ENCODE measurements at places on chromosomes 5 and 9. TPM values are rescaled to one million over a fixed set of nuclear protein-coding genes. Genes with fewer than 3 reads are reported as not detected.

DNA sequence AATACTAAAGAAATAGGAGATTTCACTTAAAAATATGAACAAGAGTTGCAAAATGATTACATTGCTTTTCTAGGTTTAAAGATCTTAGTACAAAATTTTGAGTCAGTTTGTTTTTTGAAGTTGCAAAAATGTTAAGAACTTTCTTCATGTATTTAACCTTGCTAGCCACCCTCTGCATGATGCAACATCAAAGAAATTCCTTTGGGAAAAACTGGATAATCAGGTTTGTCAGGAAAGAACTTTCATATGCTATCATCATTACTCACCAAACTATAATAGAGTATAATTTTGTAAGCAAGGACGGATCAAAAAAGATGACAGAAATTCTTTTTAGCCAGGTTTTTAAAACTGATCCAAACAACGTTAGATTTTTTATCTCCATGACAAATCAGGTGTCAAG lies 116.9 kb upstream of the MRPS30 start:
- H3K36me3 ChIP-seq = no peaks in the 10 kb centered on the region
- peak; percentile 3 for DNase-seq
- H3K4me3 ChIP-seq = no peak overlapping the region

DNA sequence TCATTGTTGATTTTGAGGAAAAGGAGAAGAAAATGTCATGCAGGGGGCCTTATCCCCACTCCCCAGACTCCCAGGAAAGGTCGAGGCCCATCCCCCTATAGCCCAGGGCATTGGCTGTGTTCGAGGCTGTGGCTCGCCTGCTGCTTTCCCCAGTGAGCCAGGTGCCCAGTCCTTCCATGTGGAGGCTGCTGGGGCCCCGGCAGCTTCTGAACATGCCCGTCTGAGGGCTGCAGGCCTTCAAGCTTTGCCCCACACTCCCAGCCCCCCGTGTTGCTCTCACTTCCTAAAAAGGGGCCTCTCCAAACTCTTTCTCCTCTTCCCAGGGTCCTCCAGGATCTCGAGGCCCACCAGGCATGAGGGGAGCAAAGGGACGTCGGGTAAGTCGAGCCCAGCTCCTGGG lies 64.7 kb upstream of the ORM1 start:
- peaks cover 23% of the 10 kb centered on the region for H3K27me3 ChIP-seq
- H3K36me3 ChIP-seq = no peaks in the 10 kb centered on the region
- DNase-seq = no peak
- no peak overlapping the region for H3K4me3 ChIP-seq
- no peaks in the 10 kb centered on the region for H3K4me1 ChIP-seq
- H3K27ac ChIP-seq = no peak overlapping the region

GRCh38 chr9:109448223-109448622 lies 49.9 kb downstream of the PTPN3 start:
- peak overlapping the region; percentile 8 for H3K27ac ChIP-seq
- H3K36me3 ChIP-seq = peaks cover 16% of the 10 kb centered on the region
- H3K4me1 ChIP-seq = peaks cover 28% of the 10 kb centered on the region
- no peaks in the 10 kb centered on the region for H3K27me3 ChIP-seq
- no peak overlapping the region for H3K4me3 ChIP-seq
- no peak for DNase-seq

Gene CCNH
- 51.5 TPM for total RNA-seq

Gene PCDHB12
- total RNA-seq = 2.3 TPM

- H3K36me3 ChIP-seq = peaks cover 18% of the 10 kb centered on the region
- no peak overlapping the region for H3K4me3 ChIP-seq
- H3K27ac ChIP-seq = no peak overlapping the region
Observed at GRCh38 chr5:131605086-131605485, 29.9 kb downstream of the RAPGEF6 start.

- H3K27me3 ChIP-seq = no peaks in the 10 kb centered on the region
- H3K36me3 ChIP-seq = peaks cover 4% of the 10 kb centered on the region
- H3K27ac ChIP-seq = peak overlapping the region; percentile 75
- no peak overlapping the region for H3K4me3 ChIP-seq
- DNase-seq = peak; percentile 94
Observed at GRCh38 chr5:148186248-148187003, 16.4 kb upstream of the SPINK6 start.

Gene GARNL3
- 4.9 TPM for total RNA-seq

DNA sequence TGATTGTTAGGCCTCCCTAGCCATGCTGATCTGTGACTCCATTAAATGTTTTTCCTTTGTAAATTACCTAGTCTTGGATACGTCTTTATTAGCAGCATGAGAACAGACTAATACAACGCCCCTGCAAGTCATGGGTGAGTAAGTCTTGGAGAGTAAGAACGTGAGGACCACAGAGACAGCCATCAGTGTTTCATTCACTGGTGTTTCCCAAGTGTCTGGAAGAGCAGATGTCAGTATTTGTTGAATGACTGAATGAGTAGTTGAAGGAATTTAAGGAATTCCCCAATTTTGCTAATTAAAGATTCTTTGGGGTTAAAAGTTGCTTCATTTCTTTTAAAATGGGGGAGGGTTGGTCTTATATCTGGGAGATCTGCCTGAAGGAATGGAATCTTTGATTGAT lies 178.8 kb downstream of the TRIO start:
- H3K36me3 ChIP-seq = peaks cover 45% of the 10 kb centered on the region
- H3K4me1 ChIP-seq = peaks cover 4% of the 10 kb centered on the region
- no peak overlapping the region for H3K4me3 ChIP-seq
- no peak for DNase-seq

Gene FAM169A
- total RNA-seq = 13.5 TPM

DNA sequence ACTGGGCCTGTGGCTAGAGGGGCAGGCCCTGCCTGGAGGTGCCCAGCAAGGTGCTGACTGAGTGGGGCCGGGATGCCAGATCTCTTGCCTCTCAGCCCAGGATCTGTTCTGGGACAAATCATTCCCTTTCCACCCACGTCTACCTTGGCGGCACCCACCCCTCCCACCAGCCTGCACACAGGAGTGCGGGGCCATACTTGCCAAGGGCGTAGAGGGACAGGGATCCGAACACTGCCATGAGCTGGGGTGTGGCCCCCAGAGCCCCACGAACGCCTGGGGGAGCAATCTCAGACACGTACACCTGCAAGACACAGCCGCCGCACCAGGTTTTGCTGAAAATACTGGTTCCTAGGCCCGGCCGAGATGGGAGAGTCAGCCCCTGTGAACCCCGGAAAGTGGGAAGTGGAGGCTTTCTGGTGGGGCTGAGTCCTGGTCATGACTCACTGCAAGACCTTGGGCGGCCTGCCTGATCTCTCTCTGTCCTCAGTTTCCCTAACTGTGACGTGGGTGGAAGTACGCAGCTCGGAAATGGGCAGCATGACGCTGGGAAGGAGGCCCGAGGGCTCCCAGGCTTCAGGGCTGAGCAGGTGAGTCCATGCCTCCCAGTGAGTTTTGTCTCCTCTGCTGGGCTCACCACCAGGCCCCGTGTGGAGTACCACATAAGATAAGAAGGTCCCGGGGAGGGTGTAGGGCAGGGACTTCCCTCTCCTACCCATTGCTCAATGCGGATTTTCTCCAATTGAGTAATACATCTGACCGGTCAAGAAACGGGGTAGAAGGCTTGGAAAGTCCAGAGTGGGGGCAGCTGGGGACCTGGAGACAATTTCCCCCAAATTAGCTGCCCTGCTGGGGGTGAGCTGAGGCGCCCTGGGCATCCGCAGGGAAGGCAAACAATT lies 2.6 kb downstream of the SLC2A6 start:
- H3K27me3 ChIP-seq = no peaks in the 10 kb centered on the region
- H3K27ac ChIP-seq = no peak overlapping the region
- H3K36me3 ChIP-seq = peaks cover 6% of the 10 kb centered on the region
- peak; percentile 35 for DNase-seq
- H3K4me1 ChIP-seq = no peaks in the 10 kb centered on the region
- no peak overlapping the region for H3K4me3 ChIP-seq

DNA sequence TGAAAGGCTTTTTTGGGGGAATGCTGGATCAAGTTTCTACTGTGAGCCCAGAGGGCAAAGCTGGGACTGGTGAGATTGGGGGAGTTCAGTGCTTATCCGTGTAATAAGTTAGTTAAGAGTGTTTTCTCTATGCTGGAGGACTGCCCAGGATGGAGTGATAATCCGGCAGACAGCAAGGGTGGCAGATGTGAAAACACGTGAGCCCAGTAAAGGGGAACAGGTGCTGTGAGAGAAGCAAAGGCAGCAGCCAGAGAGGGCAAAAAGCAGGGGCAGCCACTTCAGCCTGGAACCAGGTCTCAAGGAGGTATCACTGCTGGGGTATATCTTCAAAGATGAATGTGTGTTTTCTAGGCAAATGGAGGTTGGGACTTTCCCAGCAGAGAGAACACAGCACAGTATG lies 53.9 kb downstream of the GALNT10 start:
- H3K4me1 ChIP-seq = peaks cover 8% of the 10 kb centered on the region
- peaks cover 6% of the 10 kb centered on the region for H3K36me3 ChIP-seq
- no peak overlapping the region for H3K4me3 ChIP-seq
- DNase-seq = no peak
- no peak overlapping the region for H3K27ac ChIP-seq

DNA sequence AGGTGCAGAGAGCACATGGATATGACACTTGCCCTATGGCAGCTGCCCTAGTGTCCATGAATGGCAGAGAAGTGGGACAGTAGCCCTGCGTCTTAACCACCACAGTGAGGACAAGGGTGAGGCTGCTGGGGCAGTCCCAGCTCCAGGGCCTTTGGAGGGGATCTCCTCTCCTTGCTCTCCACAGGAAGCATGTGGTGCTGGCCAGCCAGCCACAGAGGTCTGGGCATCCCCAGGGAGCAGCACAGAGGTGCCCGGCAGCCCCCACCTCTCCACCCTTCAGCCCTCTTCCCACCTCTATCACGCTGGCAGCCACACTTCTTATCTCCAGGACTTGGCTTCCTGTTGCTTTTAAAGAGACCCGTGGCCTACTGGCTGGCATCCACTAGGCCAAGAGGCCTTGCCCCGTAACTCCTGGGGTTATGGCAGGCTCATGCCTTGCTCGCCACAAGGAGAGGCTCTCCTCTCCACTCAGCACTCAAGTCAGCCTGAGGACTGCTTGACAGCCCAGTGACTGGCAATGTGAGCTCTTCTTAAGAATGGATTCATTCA lies 21.9 kb downstream of the CSF2 start:
- peaks cover 30% of the 10 kb centered on the region for H3K4me1 ChIP-seq
- no peak for DNase-seq
- H3K27me3 ChIP-seq = no peaks in the 10 kb centered on the region
- no peak overlapping the region for H3K4me3 ChIP-seq
- peak overlapping the region; percentile 6 for H3K27ac ChIP-seq
- no peaks in the 10 kb centered on the region for H3K36me3 ChIP-seq

DNA sequence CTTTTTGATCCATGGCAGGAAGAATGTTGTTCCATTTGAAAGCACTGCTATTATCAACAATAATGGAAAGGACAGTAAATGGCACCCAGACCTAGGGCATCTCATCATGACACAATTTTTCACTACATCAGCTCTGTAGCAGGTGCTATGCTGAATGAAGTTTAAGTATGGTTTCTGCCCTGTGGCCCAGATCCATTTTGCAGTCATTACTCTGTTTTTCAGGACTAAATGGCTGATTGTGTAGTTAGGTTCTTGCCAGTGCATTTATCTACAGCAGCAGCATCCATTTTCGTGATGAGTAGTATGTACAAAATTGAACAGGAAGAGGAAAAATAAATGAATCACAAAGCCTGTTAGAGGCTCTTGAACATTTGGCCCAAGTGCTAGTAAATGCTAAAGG lies 270.5 kb upstream of the CD180 start:
- no peak for DNase-seq
- H3K36me3 ChIP-seq = no peaks in the 10 kb centered on the region
- no peak overlapping the region for H3K27ac ChIP-seq
- no peaks in the 10 kb centered on the region for H3K27me3 ChIP-seq
- H3K4me1 ChIP-seq = peaks cover 5% of the 10 kb centered on the region

Gene POLE3
- total RNA-seq = 51.8 TPM

DNA sequence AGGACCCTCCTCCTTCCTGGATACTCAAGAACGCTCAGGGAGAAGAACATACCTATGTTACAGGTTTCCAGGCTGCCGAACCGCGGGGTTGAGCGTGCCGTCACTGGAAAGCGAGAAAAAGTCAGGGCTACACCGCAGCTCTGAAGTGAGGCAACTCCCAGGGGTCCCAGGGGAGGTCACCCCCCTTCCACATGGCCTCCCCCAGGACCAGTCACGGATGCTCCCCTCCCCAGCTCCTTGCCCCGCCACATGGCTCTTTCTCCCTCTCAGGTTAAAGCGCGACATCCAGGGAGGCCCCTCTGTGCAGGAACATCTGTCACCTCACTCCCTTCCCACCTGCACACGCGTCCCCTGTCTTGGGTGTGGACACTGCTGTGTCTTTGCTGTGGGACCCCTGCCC lies 44.0 kb upstream of the ZNF354A start:
- H3K4me1 ChIP-seq = no peaks in the 10 kb centered on the region
- no peaks in the 10 kb centered on the region for H3K36me3 ChIP-seq
- no peak for DNase-seq
- no peaks in the 10 kb centered on the region for H3K27me3 ChIP-seq
- H3K4me3 ChIP-seq = no peak overlapping the region

DNA sequence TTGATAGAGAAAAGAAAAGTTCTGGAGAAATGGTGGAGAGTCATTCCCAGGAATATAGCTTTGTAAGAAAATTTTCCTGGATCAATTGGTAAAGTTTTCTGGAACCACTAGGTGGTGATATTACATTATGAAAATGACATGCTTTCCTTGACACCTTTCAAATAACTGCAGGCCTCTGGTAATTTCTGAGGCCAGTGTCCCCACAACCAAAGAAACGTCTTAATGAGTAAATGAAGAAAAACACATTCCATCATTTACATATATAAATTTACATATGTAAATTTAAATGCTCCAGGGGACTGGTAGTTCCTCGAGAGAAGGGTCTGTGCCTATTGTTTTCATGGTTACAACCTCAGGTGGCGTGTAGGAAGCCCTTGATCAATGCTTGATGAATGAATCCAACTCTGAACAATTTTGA lies 17.2 kb upstream of the RGS3 start:
- no peaks in the 10 kb centered on the region for H3K4me1 ChIP-seq
- DNase-seq = peak; percentile 51
- H3K27me3 ChIP-seq = no peaks in the 10 kb centered on the region

Gene GABRA1
- not detected for total RNA-seq

- H3K36me3 ChIP-seq = peaks cover 70% of the 10 kb centered on the region
- H3K27me3 ChIP-seq = no peaks in the 10 kb centered on the region
- H3K4me1 ChIP-seq = peaks cover 10% of the 10 kb centered on the region
- H3K27ac ChIP-seq = no peak overlapping the region
- no peak overlapping the region for H3K4me3 ChIP-seq
- DNase-seq = no peak
Observed at GRCh38 chr5:307306-307705, 14.2 kb upstream of the AHRR start.

DNA sequence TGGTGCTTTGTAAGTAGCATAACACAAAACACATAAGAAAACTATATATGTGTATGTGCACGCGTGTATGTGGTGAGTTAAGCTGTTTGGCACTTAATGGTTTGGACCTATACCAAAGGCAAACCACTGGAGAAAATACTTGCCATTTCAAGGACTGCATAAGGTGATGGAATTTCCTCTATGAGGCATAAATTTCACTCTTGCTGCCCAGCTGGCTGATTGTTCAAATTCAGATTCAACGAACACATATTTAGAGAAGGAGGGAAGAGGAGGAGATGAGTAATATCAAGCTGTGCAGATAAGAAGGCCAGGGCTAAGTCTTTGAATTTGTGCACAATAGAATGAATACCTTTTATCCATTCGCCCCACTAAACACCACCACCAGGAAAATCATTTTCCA lies 470.6 kb upstream of the MPDZ start:
- H3K27me3 ChIP-seq = no peaks in the 10 kb centered on the region
- peak; percentile 9 for DNase-seq
- H3K27ac ChIP-seq = no peak overlapping the region
- peaks cover 8% of the 10 kb centered on the region for H3K4me1 ChIP-seq

Gene PCDHA1
- total RNA-seq = 0.07 TPM

Data from MCF 10A (cell line).